Spinal cord (tissue), 10 donors: ENCODE measurements at places on chromosomes 5 and 9.

DNA sequence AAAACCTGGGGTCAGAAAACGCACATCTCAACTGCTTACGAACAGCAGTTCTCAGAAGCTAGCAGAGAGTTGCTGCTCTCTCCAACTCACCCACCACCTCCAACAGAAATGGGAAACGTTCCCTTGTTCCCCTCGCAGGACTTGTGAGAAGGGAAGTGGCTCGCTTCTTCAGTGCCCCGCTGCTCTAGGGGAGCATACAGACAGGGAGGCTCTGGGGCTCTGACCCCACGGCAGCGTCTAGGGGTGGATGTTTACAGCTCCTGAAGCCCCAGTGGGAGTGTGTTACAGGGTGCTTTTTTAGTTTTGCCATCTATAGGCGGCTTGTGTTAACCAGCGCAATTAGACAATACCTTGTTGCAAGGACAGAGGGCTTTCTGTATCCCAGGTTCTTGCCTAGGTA lies 267.7 kb upstream of the ACTBL2 start:
- no peaks in the 10 kb centered on the region for H3K36me3 ChIP-seq
- DNase-seq = no peak
- H3K4me1 ChIP-seq = no peaks in the 10 kb centered on the region
- no peak overlapping the region for H3K27ac ChIP-seq

DNA sequence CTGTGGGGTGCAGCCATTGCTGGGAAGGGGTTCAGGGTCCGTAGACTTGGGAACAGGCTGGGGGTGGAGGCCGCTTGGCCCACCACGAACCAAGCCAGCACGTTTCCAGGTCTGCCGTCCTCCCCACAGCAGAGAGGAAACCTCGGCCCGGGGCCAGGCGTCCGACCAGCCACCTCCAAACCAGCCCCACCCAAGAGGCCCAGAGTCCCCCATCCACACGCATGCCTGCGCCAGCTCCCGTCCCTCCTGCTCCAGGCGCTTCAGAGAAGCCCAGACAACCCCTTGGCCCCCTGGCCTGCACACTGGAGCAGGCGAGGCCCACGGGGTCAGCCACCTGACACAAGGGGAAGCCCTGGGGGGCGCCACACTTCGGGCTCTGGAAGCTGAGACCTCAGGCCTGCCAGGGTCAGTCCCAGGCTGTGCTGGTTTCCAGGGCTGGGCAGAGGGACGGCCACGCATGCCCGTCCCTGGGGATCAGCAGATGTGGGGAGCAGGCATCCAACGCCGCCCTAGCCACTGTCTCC lies 6.3 kb downstream of the DNLZ start:
- H3K4me3 ChIP-seq = no peak overlapping the region
- H3K4me1 ChIP-seq = peaks cover 27% of the 10 kb centered on the region
- no peaks in the 10 kb centered on the region for H3K27me3 ChIP-seq
- no peak for DNase-seq

GRCh38 chr5:167721926-167722440 lies 569.5 kb upstream of the WWC1 start:
- H3K4me3 ChIP-seq = no peak overlapping the region
- DNase-seq = no peak
- H3K27me3 ChIP-seq = no peaks in the 10 kb centered on the region

DNA sequence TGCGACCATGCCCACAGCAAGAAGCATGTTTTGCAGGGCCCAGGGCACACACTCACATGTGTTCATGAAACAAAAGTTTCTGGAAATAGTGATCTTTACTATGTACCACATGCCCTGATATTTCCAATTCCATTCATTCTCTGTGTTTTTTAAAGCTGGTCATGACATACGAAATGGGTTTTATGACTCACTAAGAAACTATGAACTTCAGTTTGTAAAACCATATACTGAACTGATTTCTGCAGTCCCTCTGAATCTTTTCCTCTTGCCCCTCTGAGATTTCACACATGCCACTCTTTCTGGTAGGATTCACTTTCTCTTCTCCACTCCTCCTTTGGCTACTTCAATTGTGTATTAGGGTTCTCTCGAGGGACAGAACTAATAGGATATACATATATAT lies 416.1 kb upstream of the TRPC7 start:
- H3K36me3 ChIP-seq = no peaks in the 10 kb centered on the region
- H3K27ac ChIP-seq = no peak overlapping the region
- DNase-seq = no peak
- H3K4me3 ChIP-seq = no peak overlapping the region
- no peaks in the 10 kb centered on the region for H3K4me1 ChIP-seq

DNA sequence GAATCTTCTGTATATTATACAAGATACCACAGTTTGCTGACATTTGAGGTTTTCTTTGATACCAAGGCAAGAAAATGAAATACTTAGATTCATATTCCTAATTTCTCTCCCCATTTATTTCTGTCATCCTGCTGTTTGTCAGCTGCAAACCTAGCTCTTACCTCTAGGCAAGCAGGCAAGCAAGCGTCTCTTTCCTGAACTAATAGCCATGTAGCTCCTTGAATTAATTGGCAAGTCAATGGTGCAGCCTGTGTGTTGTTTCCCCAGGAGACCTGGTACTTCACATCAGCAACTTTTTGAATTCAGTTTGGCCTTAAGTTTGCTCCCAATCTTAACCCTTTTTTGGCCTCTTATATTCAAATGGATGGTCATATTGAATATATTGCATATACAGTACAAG lies 573.6 kb upstream of the ARRDC3 start:
- H3K36me3 ChIP-seq = no peaks in the 10 kb centered on the region
- H3K27ac ChIP-seq = no peak overlapping the region

GRCh38 chr5:83277953-83278352 lies 193.6 kb upstream of the VCAN start:
- no peak overlapping the region for H3K27ac ChIP-seq
- DNase-seq = no peak
- H3K36me3 ChIP-seq = no peaks in the 10 kb centered on the region
- no peaks in the 10 kb centered on the region for H3K4me1 ChIP-seq
- H3K4me3 ChIP-seq = no peak overlapping the region
- no peaks in the 10 kb centered on the region for H3K27me3 ChIP-seq

GRCh38 chr5:151892393-151892792 lies 32.3 kb downstream of the GLRA1 start:
- H3K27ac ChIP-seq = no peak overlapping the region
- H3K36me3 ChIP-seq = no peaks in the 10 kb centered on the region
- no peak for DNase-seq
- no peak overlapping the region for H3K4me3 ChIP-seq
- no peaks in the 10 kb centered on the region for H3K27me3 ChIP-seq

GRCh38 chr9:124774129-124774978 lies 2.6 kb upstream of the OLFML2A start:
- no peaks in the 10 kb centered on the region for H3K36me3 ChIP-seq
- H3K27me3 ChIP-seq = peaks cover 25% of the 10 kb centered on the region
- H3K4me3 ChIP-seq = no peak overlapping the region
- H3K27ac ChIP-seq = peak overlapping the region; percentile 15
- H3K4me1 ChIP-seq = peaks cover 43% of the 10 kb centered on the region

DNA sequence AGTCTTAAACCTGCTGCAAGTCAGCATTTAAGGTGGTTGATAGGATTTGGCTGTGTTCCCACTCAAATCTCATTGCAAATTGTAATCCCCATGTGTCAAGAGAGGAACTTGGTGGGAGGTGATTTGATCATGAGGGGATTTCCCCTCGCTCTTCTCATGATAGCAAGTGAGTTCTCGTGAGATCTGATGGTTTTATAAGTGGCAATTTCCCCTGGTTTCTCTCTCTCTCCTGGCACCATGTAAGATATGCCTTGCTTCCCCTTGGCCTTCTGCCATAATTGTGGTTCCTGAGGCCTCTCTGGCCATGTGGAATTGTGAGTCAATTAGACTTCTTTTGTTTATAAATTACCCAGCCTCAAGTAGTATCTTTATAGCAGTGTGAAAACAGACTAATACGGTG lies 84.3 kb upstream of the SMC2 start:
- H3K4me3 ChIP-seq = no peak overlapping the region
- no peaks in the 10 kb centered on the region for H3K27me3 ChIP-seq
- no peak for DNase-seq
- H3K36me3 ChIP-seq = no peaks in the 10 kb centered on the region
- no peak overlapping the region for H3K27ac ChIP-seq

- peaks cover 9% of the 10 kb centered on the region for H3K4me1 ChIP-seq
- no peak within 1 kb of the TSS for H3K27ac ChIP-seq
- no peaks in the 10 kb centered on the region for H3K36me3 ChIP-seq
- no peak within 1 kb of the TSS for H3K4me3 ChIP-seq
- H3K27me3 ChIP-seq = no peaks in the 10 kb centered on the region
Observed at GRCh38 chr5:54455413-54456157, at the start of gene HSPB3. TSS of gene HSPB3 (plus strand) at chr5:54455699. CDS start at chr5:54455790, 91 bp downstream.

DNA sequence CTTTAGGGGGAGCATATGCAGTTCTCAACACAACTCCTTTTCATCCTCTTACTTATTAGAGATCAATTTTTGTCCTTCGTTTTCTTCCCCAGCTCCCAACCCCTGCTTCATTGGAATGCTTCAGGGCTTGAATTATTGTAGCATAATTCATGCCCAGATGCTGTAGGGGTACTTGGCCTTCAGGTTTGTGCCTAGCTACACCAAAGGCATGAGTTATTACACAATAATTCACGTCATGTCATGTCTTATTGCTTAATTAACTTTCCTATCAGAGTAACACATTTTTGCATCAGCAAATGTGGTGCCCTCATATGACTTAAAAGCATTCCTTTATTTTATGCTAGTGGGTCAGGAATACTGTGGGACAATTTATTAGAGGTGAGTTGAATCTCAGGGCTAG lies 507.2 kb downstream of the NFIB start:
- H3K4me3 ChIP-seq = no peak overlapping the region
- no peaks in the 10 kb centered on the region for H3K36me3 ChIP-seq
- H3K4me1 ChIP-seq = no peaks in the 10 kb centered on the region
- H3K27me3 ChIP-seq = no peaks in the 10 kb centered on the region

GRCh38 chr9:114348906-114349482 lies 19.3 kb downstream of the ORM2 start:
- peak; percentile 73 for DNase-seq
- peaks cover 72% of the 10 kb centered on the region for H3K36me3 ChIP-seq
- no peaks in the 10 kb centered on the region for H3K27me3 ChIP-seq
- H3K4me3 ChIP-seq = no peak overlapping the region

DNA sequence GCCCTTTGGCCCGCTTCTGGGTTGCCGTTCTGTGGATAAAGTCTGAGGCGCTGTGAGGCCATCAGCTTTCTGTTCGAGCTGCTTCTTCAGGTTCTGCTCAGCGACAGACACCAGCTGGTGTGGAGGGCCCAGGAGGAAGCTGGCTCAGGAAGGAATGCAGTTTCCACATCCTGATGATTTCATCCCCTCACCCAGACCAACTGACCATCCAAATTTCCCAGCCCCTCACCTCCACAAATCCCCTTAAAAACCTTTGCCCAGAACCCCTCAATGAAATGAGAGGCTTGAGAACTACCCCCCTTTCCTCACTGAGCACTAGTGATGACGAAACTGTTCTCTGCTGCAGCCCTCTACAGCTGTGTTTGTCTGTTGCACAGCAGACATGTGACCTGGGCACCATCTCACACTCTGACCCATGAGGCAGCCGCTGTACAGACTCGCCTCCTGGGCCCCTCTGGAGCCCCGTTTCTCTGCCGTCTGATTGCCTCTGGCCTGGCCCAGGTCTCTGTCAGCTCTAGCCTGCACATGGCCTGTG lies 45.4 kb downstream of the SPATA31C2 start:
- no peak overlapping the region for H3K4me3 ChIP-seq
- DNase-seq = no peak
- H3K36me3 ChIP-seq = no peaks in the 10 kb centered on the region
- H3K4me1 ChIP-seq = no peaks in the 10 kb centered on the region

GRCh38 chr9:5554254-5554653 lies 43.9 kb downstream of the PDCD1LG2 start:
- H3K4me1 ChIP-seq = no peaks in the 10 kb centered on the region
- DNase-seq = no peak
- H3K27ac ChIP-seq = no peak overlapping the region
- no peaks in the 10 kb centered on the region for H3K27me3 ChIP-seq
- no peak overlapping the region for H3K4me3 ChIP-seq
- no peaks in the 10 kb centered on the region for H3K36me3 ChIP-seq

GRCh38 chr9:33662871-33663270 lies 132.5 kb upstream of the PRSS3 start:
- no peaks in the 10 kb centered on the region for H3K27me3 ChIP-seq
- DNase-seq = no peak
- H3K36me3 ChIP-seq = no peaks in the 10 kb centered on the region
- no peaks in the 10 kb centered on the region for H3K4me1 ChIP-seq
- H3K27ac ChIP-seq = no peak overlapping the region
- H3K4me3 ChIP-seq = no peak overlapping the region

DNA sequence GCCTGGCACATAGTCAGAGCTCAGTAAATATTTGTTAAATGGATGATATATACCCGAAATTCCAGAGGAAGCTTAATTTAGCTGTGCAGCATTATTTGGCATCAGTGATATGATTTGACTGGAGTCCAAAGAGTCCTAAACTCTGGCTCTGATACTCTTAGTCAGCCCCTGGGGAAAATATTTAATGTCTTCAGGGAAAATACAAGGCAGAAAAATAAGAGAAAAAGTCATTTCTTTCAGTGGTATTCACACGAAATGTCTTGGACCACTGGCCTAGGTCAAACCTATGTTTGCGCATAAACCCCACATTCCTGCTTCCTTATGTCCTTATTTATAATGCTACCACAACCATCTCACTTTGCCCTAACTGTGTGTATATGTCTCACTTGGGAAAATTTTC lies 23.8 kb downstream of the GLRA1 start:
- no peak overlapping the region for H3K4me3 ChIP-seq
- DNase-seq = no peak
- peaks cover 7% of the 10 kb centered on the region for H3K4me1 ChIP-seq

- H3K27me3 ChIP-seq = no peaks in the 10 kb centered on the region
- H3K27ac ChIP-seq = no peak overlapping the region
- H3K36me3 ChIP-seq = no peaks in the 10 kb centered on the region
- DNase-seq = no peak
Observed at GRCh38 chr9:91783411-91783810, 166.6 kb downstream of the ROR2 start.
